Pericardium fibroblast (primary cell): ENCODE measurements at places on chromosomes 2 and 18. TPM values are rescaled to one million over a fixed set of nuclear protein-coding genes. Genes with fewer than 3 reads are reported as not detected.

SLC9A2 gene
- total RNA-seq = not detected in 2 replicates

SERPINB12 gene
- total RNA-seq = 0.12 TPM in 1 of 2 replicates, not detected in the other

KIAA2012 gene
- not detected in 2 replicates for total RNA-seq

MROH2A gene
- not detected in 2 replicates for total RNA-seq

FRZB gene
- 0.60 and 0.82 TPM in 2 replicates for total RNA-seq

TMEM182 gene
- 0.82 and 3.6 TPM in 2 replicates for total RNA-seq

KYNU gene
- not detected in 2 replicates for total RNA-seq
